ENCODE measurements at places on chromosomes 3 and 15. TPM values are rescaled to one million over a fixed set of nuclear protein-coding genes. Genes with fewer than 3 reads are reported as not detected.

GRCh38 chr3:40923143-40923542 is 276.2 kb upstream of the CTNNB1 start:
- DNase-seq, result no peak

- DNase-seq, result no peak
Measured at GRCh38 chr3:55678546-55679216, 191.6 kb upstream of the WNT5A start.

GRCh38 chr3:34263101-34263621 is 464.7 kb downstream of the PDCD6IP start:
- DNase-seq, result peak; percentile 17

DNA sequence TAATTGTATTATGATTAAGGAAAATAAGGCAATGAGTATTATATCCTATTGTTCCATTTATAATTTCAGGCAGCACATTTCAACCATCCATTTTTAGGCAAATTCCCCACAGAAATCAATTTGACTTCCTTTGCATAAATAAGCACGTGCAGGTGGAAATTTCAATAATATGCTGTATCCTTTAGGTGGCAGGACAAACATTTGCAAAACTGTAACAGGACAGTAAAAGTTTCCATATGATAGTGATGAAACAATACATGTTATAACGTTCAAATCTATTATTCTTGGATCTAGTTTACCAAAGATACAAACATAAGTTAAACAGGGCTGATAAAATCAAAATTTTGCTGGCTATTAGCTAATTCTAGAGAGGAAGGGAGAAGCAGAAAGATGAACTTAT is 8.5 kb downstream of the UACA start:
- DNase-seq, result no peak

DNA sequence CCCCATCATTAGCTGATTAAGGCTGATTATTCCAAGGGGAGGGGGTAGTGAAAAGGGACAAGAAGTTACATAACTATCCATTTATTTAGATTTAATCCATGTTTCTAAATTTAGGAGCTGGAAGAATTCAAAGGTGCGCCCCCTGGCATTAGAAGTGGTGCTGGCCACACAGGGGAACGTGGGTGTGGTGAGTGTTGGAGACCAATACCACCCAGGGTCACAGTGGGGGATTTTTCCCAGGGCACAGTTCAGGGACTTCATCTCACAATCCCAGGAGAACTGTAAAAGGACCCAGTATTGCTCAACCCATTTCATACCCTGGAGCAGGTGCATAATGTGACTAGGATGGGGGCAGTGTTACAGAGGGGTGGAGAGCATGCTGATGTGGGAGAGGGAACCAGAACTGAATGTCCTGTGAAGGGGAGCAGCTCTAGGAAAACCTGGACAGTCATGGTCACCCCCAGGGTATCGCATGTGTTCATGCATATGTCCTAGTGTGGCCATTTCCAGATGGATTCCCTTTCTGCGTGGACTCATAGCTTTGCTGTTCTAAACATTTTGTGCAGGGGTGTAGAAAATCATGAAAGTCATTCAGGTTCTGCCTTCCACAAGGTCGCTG is 110.3 kb downstream of the LSM3 start:
- DNase-seq, result no peak

Gene GABRR3
- polyA plus RNA-seq, result 0.04 TPM

Gene SORD
- polyA plus RNA-seq, result 28.0 TPM

DNA sequence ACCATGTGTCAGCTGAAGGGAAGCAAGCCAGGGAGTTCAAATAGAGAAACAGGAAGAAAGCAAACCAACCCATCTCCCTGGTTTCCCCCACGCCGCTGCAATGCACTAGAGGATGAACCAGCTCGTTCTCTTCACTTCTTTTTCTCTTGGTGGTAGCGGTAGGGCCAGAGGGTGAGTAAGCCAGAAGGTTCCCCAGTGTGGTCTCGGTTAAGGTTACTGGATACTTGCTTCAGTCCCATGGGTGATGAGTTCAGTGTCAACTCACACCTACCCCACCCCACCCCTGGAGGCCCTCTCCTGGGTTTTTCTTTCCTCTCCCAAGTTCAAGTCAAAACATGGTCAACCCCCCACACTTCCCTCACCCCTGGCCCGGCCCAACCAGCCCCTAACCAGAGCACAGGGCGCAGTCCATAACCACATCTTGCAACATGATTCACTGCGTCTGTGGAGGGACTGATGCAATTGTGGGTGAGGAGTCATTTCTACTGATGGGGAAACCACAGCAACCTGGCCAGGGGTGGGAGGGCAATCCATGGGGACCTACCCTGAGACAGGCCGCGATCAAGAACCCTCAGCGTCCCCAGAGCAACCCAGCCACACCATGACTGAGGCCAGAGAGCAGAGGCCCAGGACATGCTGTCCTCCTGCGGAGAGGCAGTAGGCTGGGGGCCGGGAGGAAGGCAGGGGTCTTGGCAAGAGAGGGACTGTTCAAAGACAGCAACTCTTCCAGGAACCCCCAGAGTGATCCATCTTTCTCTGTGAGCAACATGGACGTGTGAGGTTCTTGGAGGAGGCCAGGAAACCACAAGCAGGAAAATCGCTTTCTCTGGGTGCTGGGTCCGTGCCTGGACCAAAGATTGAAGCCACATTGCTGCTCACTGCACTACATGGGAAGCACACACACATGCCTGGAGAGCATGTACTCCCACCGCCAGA is 276.6 kb downstream of the UACA start:
- no peak for DNase-seq

Gene DNASE1L3
- polyA plus RNA-seq, result 4.5 TPM
